H1 (cell line): ENCODE measurements at places on chromosomes 11 and 22. TPM values are rescaled to one million over a fixed set of nuclear protein-coding genes. Genes with fewer than 3 reads are reported as not detected.
A peak's percentile ranks its signal among the peaks of the same experiment; 100 is the strongest.

Gene OR51I1
- total RNA-seq, result not detected in 2 replicates

Gene OR2AT4
- total RNA-seq, result not detected in 2 replicates

Gene ACR
- total RNA-seq, result 0.56 TPM in 1 of 2 replicates, not detected in the other

Gene FGF3
- not detected in 2 replicates for total RNA-seq

Gene PATE2
- not detected in 2 replicates for total RNA-seq

Gene OR4D5
- not detected in 2 replicates for total RNA-seq

Gene OR5A1
- not detected in 2 replicates for total RNA-seq

- no peak for DNase-seq
- H3K4me1 ChIP-seq, result peaks cover 15% of the 10 kb centered on the region
- H3K36me3 ChIP-seq, result no peaks in the 10 kb centered on the region
- H3K4me3 ChIP-seq, result no peak overlapping the region
Observed at GRCh38 chr11:125407046-125407445, 89.0 kb downstream of the FEZ1 start.

DNA sequence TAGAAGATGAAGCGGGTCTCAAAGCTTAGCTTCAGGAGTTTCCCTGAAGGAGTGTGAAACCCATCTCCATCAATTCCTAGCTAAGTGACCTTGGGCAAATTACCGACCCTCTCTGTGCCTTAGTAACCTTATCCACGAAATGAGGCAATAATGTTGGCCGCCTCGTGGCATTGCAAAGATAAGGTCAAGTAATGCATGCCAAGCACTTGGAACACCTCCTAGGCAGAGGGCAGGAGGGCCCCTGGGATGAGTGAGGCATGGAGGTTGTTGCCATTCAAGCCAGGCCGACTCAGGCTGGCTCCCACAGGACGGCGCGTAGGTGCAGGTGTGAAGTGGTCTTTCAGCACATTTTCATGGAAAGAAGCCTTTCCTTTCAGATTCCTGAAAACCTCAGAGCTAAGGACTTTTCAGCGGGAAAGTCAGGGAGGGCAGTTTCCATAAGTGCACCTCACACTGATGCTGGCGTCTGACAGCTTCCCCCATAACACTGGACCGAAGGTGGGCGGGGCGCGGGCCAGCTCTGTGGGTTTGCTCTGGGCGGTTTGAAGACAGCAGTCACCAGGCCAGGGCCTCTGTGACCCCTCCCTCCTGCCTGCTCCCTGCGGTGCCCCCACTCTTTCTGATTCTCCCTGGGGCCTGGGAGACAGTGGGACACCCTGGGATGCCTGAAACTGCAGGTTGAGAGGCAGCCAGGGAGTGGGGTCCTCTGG, 25.2 kb downstream of the RPS6KA4 start:
- no peak overlapping the region for H3K4me3 ChIP-seq
- no peak for DNase-seq
- no peaks in the 10 kb centered on the region for H3K36me3 ChIP-seq
- no peak overlapping the region for H3K27ac ChIP-seq

DNA sequence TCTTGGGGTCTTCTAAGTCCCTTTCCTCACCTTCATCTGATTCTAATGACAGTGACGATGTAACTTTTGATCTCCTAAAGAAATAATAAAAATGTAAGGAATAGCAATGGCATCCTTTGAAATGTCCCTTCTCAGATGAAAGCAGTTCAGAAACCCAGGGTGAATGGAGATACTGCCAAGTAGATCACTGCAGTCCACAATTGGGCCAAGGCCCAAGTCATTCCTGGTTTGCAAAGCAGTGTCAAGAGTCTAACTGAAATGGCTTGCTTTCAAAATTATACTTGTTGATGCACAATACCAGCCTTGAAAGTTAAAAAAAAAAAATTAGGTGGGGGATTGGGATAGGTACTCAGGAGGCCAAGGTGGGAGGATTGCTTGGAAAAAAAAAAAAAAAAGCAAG, 20.4 kb downstream of the ASCC2 start:
- no peak for DNase-seq
- no peak overlapping the region for H3K27ac ChIP-seq
- no peaks in the 10 kb centered on the region for H3K27me3 ChIP-seq
- H3K4me3 ChIP-seq, result no peak overlapping the region
- H3K36me3 ChIP-seq, result peaks cover 35% of the 10 kb centered on the region

DNA sequence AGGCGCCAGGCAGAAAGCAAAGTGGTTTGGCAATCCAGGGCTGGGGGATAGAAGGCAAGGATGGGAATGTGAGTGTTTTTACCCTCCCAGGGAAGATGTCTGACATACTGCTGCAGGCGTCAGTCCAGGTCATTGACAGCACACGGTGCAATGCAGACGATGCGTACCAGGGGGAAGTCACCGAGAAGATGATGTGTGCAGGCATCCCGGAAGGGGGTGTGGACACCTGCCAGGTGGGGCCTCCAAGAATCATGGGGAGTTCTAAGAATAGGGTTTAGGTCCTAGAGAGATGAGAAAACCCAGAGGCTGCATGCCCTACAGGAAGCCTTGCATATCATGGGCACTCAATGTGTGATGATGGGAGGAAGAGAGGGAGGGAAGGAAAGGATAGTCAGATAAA, 28.3 kb upstream of the SMIM35 start:
- H3K4me1 ChIP-seq, result peaks cover 5% of the 10 kb centered on the region; the same call in 1 of the 2 replicates
- no peaks in the 10 kb centered on the region for H3K27me3 ChIP-seq
- DNase-seq, result no peak
- H3K27ac ChIP-seq, result no peak overlapping the region
- H3K36me3 ChIP-seq, result no peaks in the 10 kb centered on the region
- no peak overlapping the region for H3K4me3 ChIP-seq

GRCh38 chr11:76135491-76135890, 70.8 kb downstream of the WNT11 start:
- no peaks in the 10 kb centered on the region for H3K36me3 ChIP-seq
- no peak overlapping the region for H3K27ac ChIP-seq
- H3K4me3 ChIP-seq, result no peak overlapping the region
- H3K27me3 ChIP-seq, result no peaks in the 10 kb centered on the region

- no peak overlapping the region for H3K4me3 ChIP-seq
- no peaks in the 10 kb centered on the region for H3K36me3 ChIP-seq
- H3K27ac ChIP-seq, result no peak overlapping the region
- H3K27me3 ChIP-seq, result no peaks in the 10 kb centered on the region
- no peak for DNase-seq
- no peaks in the 10 kb centered on the region for H3K4me1 ChIP-seq
Observed at GRCh38 chr11:34215806-34216453, 110.5 kb downstream of the NAT10 start.

DNA sequence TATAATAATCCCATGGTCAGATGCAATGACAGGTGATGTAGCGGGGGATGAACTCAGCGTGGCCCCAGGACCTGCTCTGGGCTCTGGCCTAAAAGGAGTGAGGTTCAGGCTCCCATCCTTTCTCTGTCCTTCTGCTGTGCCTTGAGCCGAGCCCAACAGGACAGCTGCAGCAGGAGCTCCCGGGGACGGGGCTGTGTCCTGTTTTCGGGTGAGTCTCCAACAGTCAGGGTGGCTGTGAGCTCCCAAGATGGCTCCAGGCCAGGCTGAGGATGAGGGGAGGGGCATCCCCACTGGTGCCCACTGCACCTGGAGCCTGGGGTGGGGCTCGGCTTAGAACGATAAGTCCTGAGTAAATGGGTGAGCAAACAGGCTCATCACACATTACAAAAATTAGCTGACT, 1385.0 kb downstream of the BRD1 start:
- no peak for DNase-seq
- H3K4me3 ChIP-seq, result no peak overlapping the region
- no peaks in the 10 kb centered on the region for H3K4me1 ChIP-seq
- H3K27me3 ChIP-seq, result no peaks in the 10 kb centered on the region

DNA sequence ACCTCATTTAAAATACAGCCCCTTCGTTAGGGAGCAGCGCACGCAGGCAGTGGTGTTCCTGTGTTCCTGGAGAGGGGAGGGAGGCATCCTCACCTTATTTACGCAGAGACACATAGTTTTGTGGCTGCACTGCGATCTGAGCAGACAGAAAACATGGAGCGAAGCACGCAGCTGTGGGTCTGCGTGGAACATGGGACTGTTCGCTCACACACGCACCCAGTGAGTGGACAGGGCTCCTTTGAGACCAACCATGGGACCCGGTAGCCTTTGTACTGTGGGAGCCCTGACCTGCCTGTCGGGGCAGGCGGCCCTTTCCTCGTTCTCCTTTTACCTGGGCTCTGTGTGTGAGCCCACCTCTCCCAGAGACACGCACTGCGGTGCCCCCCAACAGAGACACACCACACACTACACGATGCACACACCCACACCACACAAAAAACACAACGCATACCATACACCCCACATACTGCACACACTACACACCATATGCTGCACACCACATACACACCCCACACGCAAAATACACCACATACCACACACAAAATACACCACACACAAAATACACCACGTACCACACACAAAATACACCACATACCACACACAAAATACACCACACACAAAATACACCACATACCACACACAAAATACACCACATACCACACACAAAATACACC, 1245.7 kb downstream of the BRD1 start:
- H3K4me1 ChIP-seq, result no peaks in the 10 kb centered on the region
- DNase-seq, result no peak
- no peak overlapping the region for H3K27ac ChIP-seq
- no peaks in the 10 kb centered on the region for H3K36me3 ChIP-seq

DNA sequence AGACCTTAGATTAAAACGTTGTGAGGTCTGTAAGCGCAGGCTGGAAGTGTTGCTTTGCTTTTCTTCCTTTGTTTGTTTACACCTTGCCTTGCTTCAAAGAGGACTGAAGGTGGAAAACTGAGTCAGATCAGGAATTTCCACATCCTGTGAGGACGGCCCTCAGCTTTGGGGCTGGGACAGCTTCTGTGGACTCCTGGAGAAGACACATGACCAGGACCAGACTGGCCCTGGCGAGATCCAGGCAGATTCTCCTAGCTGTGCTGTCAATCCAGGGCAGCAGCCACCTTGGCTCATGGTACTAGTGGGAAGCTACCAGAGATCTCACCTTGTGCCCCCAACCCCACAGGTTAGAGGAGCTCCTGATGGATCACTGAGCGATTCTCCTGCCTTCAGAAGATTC, 1461.9 kb downstream of the TBC1D22A start:
- H3K27me3 ChIP-seq, result no peaks in the 10 kb centered on the region
- no peaks in the 10 kb centered on the region for H3K4me1 ChIP-seq
- DNase-seq, result no peak
- H3K27ac ChIP-seq, result no peak overlapping the region
- no peak overlapping the region for H3K4me3 ChIP-seq

GRCh38 chr11:86740628-86741483, 59.5 kb upstream of the PRSS23 start:
- H3K27ac ChIP-seq, result peak overlapping the region; percentile 56; the same call in 1 of the 2 replicates
- peaks cover 5% of the 10 kb centered on the region for H3K4me1 ChIP-seq
- H3K36me3 ChIP-seq, result no peaks in the 10 kb centered on the region
- no peak overlapping the region for H3K4me3 ChIP-seq

DNA sequence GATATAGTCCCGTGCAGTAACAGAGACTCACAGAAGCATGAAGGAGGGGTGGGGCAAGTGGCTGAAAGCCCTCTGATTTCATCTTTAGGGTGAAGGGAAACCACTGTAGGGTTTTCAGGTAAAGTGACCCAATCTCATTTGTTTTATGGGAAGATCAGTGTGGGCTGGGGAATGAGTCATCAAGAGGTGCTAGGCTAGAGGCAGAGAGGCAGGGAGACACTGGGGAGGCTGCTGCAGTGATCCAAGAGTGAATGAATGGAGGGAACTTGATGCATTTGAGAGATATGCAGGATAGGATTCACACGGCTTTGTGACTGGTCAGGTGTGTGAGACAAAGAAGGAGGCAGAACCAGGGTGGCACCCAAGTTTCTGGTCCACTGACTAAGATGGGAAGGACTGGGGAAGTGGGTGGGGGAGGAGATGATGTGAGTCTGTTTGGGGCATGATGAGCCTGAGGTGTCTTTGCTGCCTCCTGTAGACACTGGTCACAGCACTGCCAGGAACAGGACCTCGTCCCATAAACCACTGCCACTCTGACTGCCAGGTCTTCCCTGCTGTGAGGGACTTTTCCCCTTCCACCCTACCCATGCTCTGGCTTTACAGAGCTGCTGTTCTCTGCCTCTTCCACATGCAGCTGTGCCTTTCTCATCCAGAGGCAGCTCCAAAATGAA, 239.0 kb downstream of the TENM4 start:
- no peaks in the 10 kb centered on the region for H3K36me3 ChIP-seq
- no peaks in the 10 kb centered on the region for H3K4me1 ChIP-seq
- H3K27me3 ChIP-seq, result no peaks in the 10 kb centered on the region
- no peak overlapping the region for H3K27ac ChIP-seq
- no peak overlapping the region for H3K4me3 ChIP-seq

DNA sequence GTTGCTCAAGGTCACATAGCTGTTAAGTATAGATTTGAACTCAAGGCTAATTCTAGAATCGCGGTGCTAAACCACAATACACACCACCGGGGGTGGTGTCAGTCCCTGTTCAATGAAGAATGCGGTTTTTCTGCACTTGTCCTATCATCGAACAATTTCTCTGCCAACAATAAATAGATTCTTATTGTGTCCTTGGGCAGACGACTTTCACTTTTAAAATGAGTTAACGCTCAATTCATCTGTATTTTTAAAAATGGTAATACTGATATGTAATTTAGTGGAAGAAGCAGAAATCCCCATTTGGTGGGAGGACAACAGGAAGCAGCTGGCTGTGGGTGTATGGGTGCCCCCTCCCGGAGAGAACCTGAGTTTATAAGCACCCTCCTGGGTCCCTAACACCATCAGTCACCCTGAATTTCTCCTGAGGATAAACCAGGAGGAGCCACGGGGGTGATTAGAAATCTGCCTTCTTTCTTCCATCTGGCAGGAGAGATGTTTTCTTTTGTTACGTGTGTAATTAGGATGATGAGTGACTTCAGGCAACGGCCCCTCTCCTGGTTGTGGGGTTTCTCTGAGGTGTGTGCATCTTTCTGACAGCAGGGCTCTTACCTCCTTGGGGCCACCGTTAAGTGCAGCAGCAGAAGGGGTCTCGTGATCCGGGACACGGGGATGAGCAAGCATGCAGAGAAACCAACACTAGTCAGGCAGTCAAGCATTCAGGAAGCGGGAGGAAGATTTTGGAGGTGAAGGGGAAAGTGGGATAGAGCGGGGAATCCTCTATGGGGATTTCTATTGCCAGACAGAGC, 87.7 kb downstream of the GRAMD1B start:
- H3K4me3 ChIP-seq, result no peak overlapping the region
- peaks cover 12% of the 10 kb centered on the region for H3K4me1 ChIP-seq
- no peaks in the 10 kb centered on the region for H3K36me3 ChIP-seq
- no peak overlapping the region for H3K27ac ChIP-seq
- no peak for DNase-seq
- H3K27me3 ChIP-seq, result no peaks in the 10 kb centered on the region

- no peak overlapping the region for H3K4me3 ChIP-seq
- no peaks in the 10 kb centered on the region for H3K36me3 ChIP-seq
- no peaks in the 10 kb centered on the region for H3K27me3 ChIP-seq
- no peak for DNase-seq
- 0 out of 2 replicates have a peak, but pooled peaks cover 2% of the 10 kb centered on the region for H3K4me1 ChIP-seq
Observed at GRCh38 chr22:46812034-46812605, 49.7 kb downstream of the TBC1D22A start.

DNA sequence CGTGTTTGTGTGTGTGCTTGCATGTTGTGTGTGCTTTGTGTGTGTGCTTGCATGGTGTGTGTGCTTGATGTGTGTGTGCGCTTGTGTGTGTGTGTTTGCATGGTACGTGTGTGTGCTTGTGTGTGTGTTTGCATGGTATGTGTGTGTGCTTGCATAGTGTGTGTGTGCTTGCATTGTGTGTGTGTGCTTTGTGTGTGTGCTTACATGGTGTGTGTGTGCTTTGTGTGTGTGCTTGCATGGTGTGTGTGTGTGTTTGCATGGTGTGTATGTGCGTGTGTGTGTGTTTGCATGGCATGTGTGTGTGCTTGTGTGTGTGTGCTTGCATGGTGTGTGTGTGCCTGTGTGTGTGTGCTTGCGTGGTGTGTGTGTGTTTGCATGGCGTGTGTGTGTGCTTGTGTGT, 10.0 kb upstream of the MUC5AC start:
- no peak overlapping the region for H3K27ac ChIP-seq
- DNase-seq, result no peak
- no peaks in the 10 kb centered on the region for H3K27me3 ChIP-seq
- no peaks in the 10 kb centered on the region for H3K36me3 ChIP-seq
